Vein endothelial cell (primary cell): ENCODE measurements at places on chromosomes 11 and 22. TPM values are rescaled to one million over a fixed set of nuclear protein-coding genes. Genes with fewer than 3 reads are reported as not detected.

ZNF215 gene
- total RNA-seq = 2.3 and 4.1 TPM in 2 replicates

DSCAML1 gene
- not detected in 2 replicates for total RNA-seq

TCP11L1 gene
- total RNA-seq = 19.1 and 21.9 TPM in 2 replicates

WDR74 gene
- 44.4 and 47.0 TPM in 2 replicates for total RNA-seq

SEC14L6 gene
- 0.19 TPM in 1 of 2 replicates, not detected in the other for total RNA-seq

OR4D5 gene
- total RNA-seq = not detected in 2 replicates

OR5D18 gene
- not detected in 2 replicates for total RNA-seq

ARHGAP20 gene
- 0.98 and 2.7 TPM in 2 replicates for total RNA-seq

SEPTIN5 gene
- total RNA-seq = 18.4 and 34.6 TPM in 2 replicates

SHISA8 gene
- total RNA-seq = not detected in 2 replicates

SLC2A11 gene
- 7.5 and 8.2 TPM in 2 replicates for total RNA-seq

CATSPERZ gene
- 0.38 TPM in 1 of 2 replicates, not detected in the other for total RNA-seq

GAL3ST1 gene
- not detected in 2 replicates for total RNA-seq

PHF21A gene
- total RNA-seq = 12.1 and 21.4 TPM in 2 replicates

TEX12 gene
- 0.29 and 0.65 TPM in 2 replicates for total RNA-seq

GUCD1 gene
- total RNA-seq = 171 and 204 TPM in 2 replicates

FZD4 gene
- 135 and 200 TPM in 2 replicates for total RNA-seq
